ENCODE measurements at places on chromosomes 11 and 22.

DNA sequence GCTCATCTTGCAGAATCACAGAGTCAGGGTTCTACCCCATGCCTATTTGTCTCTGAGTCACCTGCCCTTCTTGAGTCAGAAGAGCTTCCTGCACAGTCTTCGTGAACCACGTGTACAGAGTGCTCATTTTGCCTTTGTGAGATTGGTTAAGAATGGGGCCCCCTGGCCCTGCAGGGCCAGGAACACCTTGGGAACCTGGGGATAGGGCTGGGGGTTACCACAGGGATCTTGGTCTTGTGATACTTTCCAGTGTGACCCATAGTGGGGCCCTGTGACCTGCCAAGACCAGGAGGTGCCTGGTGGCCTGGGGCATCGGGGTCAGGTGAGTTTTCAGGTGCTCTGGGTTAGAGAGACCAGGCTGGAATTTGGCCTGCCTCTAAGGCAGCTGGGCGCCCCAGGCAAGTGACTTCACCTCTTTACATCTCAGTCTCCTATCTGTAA lies 9.4 kb downstream of the TMPRSS13 start:
- DNase-seq, result no peak

DNA sequence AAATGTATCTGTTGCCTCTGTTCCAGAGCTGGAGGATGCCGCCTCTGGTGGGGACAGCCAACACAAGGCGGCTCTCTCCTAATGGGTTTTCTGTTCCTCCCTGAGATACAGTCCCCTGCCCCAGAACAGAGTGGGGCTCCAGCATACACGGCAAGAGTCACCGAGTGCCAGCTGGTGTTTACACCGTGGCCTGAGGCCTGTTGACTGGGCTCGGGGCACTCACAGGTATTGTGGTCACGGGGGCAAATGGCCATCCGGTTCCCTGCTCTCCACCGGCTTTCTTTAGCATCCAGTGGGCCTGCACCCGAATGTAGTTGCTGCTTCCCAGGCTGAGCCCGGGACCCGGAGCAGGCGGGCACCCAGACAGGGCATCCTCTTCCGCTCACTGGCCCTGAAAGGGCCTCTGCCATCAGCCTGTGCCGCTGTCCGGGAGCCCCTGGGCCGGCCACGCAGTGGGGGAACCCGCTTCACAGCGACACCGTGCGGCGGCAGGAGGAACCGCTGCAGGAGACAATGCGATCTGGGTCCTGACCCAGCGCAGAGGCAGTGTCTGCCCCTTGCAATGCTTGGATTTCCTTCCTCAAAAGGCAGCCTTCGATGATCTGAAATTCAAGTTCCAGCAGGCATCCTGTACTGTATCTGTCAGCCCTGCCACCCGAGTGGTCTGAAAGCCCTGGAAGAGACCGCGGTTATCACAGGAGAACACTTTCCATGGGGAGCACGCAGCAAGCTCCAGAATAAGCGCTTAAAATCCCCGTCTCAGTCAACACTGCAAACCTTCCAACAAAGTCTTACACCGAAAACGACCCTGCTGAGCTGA lies 859 bp upstream of the KRTAP5-5 start:
- DNase-seq, result peak; percentile 58

- no peak for DNase-seq
Measured at GRCh38 chr11:12653729-12654128, 20.5 kb upstream of the TEAD1 start.

GRCh38 chr11:87459351-87459750 lies 421.6 kb downstream of the TMEM135 start:
- DNase-seq, result no peak

GRCh38 chr22:44760476-44760875 lies 8.1 kb downstream of the ARHGAP8 start:
- DNase-seq, result no peak
